Lower lobe of right lung (tissue), 2 donors: ENCODE measurements at places on chromosomes 2 and 18. TPM values are rescaled to one million over a fixed set of nuclear protein-coding genes. Genes with fewer than 3 reads are reported as not detected.

Gene CPLX4
- not detected for total RNA-seq

DNA sequence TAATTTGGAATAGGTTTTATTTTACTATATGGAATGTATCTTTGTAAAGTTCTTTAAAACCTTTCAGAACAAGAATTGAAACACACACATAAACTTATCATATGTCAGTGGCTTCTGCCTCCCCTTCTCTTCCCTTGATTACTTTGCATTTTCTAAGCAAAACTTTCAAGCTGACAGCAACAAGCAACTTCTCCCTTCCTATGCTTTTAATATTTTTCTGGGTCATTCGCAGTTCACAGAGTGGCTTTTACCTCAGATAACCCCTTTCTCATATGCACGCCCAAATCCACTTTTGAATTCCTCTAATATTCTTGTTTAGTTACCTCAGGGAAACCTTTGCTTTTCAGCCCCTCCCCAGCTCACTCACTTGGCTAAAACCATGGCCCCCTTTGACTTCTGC lies 36.7 kb upstream of the CDC42EP3 start:
- DNase-seq: no peak

Gene UGT1A4
- total RNA-seq: not detected

Gene FSHR
- total RNA-seq: not detected

Gene CDH19
- 1.2 TPM for total RNA-seq

Gene CD8B2
- 0.21 TPM for total RNA-seq

Gene VIL1
- 0.41 TPM for total RNA-seq

- no peak for DNase-seq
Measured at GRCh38 chr18:78429127-78430108, 550.2 kb upstream of the SALL3 start.

- DNase-seq: no peak
Measured at GRCh38 chr2:212414767-212415211, 123.8 kb downstream of the ERBB4 start.

Gene IL1A
- 2.1 TPM for total RNA-seq

DNA sequence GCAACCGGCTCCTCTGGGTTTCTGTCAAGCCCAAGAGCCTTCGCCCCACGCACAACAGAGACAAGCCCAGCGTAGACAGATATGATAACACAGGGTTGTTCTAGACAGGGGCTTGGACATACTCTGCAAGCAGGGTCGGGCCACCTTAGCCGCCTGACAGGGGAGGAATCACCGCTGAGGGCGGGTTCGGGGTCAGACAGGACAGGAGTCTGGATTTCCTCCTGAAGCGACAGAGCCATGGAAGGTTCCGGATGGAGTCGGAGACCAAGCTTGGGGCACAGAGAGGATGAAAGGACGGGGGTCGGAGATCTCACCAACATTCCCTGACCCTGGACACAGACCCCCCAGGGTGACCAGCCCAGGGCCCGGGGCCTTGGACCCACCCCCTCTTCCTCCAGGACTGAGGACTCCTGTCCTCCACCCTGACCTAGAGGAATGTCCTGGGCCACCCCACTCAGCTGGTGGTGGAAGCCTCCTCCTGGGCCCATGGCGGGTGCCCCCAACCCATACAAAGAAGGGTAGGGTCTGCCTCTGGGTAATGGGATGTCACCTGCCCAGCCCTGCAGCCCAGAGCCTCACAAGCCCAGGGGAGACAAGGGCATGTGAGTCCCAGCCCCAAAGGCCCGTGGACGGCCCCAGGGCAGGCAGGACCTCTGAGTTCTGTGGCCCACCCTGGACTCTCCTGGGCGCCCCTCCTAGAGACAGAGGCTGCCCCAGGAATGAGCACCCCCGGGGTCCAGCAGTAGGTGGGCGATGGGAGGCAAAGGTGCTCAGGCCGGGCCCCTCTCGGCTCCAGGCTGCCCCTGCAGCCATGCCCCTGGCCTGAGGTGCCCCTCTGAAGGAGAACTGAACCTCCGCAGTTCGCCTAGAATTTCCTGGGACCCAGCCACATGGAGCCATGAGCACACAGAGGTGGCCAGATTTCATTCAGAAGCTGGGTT lies 44.1 kb upstream of the GPC1 start:
- DNase-seq: peak; percentile 31

Gene RNF125
- total RNA-seq: 8.1 TPM

- DNase-seq: no peak
Measured at GRCh38 chr2:45009928-45010701, 863 bp upstream of the SIX2 start.

GRCh38 chr2:164847981-164848741 lies 6.5 kb upstream of the COBLL1 start:
- no peak for DNase-seq

DNA sequence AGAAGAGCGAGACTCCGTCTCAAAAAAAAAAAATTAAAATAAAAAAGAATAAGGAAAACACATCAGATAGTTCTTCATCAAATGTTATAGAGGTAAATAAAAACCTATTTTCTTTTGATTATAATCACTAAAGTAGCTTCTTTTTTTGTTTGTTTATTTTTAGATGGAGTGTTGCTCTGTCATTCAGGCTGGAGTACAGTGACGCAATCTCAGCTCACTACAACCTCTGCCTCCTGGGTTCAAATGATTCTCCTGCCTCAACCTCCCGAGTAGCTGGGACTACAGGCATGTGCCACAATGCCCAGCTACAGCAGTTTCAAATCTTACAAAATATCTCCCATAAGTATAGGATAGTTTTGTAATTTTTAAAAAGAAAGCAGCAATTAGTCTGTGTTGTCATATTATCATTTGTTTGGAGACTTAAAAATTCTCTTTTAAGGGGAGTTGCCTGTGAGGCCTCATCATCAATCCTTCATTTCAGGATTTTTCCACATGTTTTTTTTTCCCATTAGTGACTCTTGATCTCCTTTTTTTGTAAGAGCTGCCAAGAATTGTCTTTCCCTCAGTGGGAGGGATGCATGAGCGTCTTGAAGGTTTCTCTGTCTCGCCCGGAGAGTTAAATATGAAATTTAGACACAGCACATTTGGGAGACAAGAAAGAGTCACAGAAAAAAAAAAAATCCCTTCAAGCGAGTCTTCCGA lies 275.9 kb downstream of the CDCA7 start:
- DNase-seq: no peak

Gene BCL2L11
- total RNA-seq: 23.7 TPM

Gene LIMS1
- total RNA-seq: 85.5 TPM

GRCh38 chr18:58756148-58756547 lies 84.9 kb downstream of the MALT1 start:
- no peak for DNase-seq
